ENCODE measurements at places on chromosomes 11 and 22.

GRCh38 chr11:101188173-101188572 is 58.6 kb upstream of the PGR start:
- no peak for DNase-seq

- DNase-seq, result no peak
Measured at GRCh38 chr11:3136546-3137455, 28.3 kb downstream of the OSBPL5 start.

DNA sequence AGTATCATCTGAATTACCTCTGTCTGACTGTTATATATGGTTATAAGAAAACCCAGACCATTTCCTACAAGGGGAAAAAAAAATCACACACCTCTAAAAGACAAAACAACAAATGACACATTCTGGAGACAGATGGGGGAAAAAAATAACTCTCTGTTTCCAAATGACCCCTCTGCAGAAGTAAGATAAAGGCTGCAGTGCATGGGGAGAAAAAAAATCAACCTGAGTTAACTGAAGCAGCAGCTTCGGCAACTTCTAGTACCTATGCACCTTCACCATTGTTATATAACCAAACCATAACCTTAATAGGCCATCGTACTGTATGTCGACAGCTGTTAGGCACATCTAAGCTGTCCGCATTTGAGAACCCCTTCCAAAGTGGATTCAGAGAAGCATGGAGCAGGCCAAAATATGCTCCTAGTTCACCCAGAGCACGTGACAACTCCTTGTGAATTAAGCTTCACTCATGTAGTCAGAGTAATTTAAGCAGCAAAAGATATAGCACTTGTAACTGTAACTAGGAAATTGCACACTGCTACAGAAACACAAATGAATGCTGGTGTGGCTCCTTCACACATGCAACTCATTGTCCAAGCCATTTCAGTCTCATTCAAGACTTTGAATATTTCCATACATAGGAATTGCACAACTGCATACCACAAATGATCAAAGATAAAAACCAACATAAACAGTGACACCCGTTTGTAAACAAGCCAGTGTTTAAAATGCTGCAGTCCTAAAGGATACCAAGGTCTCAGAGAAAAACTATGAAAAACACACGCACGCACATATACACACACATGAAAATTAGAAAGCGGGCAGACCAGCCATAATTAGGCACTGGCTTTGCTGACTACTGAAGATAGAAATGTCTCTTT is 2.7 kb downstream of the SIK3 start:
- DNase-seq, result no peak

DNA sequence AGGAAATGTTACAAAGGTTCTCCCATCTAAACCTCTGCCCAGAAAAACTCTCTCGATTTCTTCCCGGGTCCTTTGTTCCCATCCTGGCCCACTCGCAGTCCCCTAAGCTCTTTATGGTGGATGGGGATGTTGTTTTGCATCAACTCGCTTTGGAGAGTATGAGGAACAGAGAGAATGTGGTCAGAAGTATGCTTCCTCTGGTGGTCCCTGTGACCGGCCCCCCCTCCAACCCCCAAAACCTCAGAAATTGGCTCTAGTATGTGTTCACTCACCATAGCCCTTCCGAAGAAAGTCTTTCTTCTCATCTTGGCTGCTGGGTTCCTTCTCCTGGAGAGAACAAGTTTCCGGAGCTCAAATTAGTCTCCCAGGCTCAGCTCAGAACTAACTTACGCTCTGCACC is 54.4 kb downstream of the GRAMD1B start:
- DNase-seq, result no peak

DNA sequence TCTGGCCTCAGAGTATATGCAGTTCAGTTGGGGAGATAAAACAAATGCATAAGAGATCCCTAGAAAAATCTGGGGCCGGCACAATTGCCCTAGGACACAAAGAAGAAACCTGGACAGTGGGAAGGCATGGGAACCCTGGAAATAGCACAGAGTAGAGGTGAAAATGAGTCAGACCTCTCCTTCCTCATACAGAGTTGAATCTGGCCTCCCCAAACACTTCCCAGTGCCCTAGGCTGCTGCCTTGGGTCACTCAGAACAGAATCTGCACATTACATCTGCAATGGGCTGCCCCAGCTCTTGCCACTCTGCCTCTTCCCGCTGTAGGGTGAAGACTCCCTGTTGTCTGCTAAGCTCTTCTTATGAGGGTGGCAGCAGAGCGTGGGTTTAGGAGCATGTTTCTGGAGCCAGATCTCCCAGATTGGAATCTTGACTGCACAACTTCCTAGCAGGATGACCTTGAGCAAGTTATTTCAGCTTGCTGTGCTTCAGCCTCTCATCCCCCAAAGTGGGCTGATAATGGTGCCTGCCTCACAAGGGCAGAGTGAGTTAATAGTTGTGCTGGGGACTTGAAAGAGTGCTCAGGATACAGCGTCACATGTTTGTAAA is 47.1 kb upstream of the NECTIN1 start:
- DNase-seq, result no peak

GRCh38 chr11:96696731-96697130 is 306.9 kb downstream of the JRKL start:
- no peak for DNase-seq

GRCh38 chr11:83508804-83509203 is 222.6 kb upstream of the CCDC90B start:
- DNase-seq, result peak; percentile 38

GRCh38 chr22:24423519-24424000 is 3.8 kb upstream of the ADORA2A start:
- DNase-seq, result no peak

- DNase-seq, result no peak
Measured at GRCh38 chr11:124745270-124745834, 5.6 kb downstream of the NRGN start.

DNA sequence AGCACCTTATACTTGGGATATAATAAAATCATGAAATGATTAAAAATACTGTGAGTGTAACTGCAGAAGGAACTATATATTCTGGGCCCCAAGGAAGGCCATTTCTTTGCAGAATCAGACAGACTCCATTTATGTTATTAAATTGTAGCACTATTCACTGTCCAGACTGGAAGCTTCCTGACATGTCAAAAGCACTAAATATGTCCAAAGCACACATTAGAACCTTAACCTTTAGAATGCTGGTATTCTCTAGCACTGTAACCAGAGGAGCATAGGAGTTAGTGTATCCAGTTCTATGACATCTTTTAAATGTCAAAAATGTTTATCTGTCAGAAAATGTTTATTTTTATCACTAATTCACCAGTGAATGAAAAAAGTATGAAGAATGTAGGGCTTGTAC is 246.9 kb downstream of the CADM1 start:
- DNase-seq, result no peak

DNA sequence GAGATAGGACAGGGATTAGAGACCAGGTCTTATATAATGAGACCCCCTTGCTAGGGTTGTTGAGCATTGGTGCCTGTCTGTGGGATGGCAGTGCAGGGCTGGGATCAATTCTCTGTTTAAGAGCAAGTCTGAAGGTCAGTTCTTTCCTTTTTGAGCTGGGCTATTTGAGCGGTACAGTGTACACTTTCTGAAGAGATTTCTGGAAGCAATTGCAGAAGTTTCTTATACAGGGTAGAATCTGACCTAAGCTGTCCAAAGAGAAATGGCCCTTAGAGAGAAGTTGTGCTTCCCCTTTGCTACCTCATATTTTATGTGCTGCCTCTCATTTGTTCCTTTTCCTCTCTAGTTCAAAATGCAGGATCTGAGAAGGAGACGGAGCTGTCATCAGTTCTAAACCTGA is 35.8 kb downstream of the CSTPP1 start:
- DNase-seq, result peak; percentile 39

GRCh38 chr11:134124660-134125451 is 56.0 kb downstream of the JAM3 start:
- DNase-seq, result peak; percentile 83

GRCh38 chr11:101083335-101083734 is 46.3 kb downstream of the PGR start:
- no peak for DNase-seq

GRCh38 chr22:42344361-42344905 is 74.0 kb upstream of the TCF20 start:
- DNase-seq, result peak; percentile 92

DNA sequence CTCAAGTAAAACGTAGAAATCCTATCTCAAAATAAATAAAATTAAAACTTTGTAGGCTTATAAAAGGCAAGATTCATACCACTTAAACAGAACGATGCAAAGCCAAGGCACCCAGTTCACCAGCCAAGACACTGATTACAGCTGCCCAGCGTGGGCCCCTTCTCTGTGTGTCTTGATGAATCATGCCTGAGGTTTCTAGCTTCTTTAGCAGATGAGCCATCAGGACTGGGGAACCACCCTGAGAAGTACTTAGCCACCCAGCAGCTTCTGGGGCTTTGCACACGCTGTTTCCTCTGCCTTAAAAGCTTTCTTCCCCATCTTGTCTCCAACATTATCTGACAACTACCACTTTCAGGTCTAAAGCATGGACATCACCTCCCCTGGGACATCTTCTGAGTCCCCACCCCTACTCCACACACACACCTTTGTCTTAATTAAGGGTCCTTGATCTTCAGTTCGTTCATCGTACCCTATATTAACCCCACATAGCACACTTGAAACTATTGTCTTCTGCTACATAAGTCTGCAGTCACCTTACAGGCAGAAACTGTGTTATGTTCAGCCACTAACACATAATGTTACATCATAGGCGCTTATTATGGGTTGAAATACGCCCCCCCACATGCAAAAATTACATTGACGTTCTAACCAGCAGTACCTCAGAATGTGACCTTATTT is 8.7 kb upstream of the LAYN start:
- DNase-seq, result no peak

DNA sequence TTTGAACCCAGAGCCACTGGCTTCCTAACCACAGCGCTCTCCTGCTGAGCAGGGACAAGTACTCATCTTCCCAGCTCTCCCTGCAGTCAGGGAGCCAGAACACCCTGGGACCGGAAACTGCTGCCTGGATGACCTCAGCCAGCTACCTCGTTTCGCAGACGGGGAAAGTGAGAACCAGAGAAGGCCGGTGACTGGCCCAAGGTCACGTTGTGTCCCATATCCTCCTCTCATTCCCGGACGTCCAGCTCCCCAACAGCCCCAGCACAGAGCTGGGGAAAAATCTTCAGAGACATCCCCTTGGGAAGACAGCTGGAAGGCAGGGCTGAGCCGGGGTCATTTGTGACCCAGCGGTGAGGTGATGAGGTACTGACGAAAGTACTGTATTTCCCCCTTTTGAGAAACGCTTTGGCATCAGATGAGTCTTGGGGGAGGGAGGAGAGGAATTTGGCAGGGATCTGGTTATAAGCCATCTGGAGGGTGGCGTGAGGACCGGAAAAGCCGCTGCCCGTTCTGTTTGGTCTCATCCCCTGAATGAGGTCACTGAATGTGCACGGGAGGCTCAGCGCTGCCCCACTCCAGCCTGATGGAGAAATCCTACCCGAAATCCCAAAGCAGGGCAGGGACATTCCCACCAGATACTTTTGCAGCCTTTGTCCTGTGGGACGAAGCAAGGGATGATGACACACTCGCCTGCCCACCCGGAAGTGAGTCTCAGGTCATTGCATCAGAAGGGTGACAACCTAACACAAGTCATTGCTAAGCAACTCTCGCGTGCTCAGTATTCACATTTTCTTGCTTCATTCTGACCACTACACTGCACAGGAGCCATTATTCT is 41.1 kb downstream of the LIF start:
- DNase-seq, result no peak

DNA sequence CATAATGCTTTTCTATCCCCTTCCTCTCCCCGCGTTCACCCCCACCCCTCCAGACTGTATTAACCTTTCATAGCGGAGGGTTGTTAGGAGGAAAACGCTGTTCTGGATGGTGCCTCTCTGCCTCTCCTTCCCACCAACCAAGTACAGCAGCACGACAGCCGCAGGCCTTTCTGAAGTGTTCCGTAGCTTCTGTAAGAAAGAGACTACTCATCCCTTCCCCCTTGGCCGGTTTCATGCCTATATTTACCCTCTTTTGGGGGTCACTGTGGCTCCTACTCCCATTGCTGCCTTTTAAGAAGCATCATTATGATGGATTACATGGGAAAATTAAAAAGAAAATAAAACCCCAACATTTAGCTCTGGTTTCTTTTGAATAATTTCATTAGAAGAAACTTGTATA is 46.5 kb downstream of the ZBTB16 start:
- DNase-seq, result no peak

DNA sequence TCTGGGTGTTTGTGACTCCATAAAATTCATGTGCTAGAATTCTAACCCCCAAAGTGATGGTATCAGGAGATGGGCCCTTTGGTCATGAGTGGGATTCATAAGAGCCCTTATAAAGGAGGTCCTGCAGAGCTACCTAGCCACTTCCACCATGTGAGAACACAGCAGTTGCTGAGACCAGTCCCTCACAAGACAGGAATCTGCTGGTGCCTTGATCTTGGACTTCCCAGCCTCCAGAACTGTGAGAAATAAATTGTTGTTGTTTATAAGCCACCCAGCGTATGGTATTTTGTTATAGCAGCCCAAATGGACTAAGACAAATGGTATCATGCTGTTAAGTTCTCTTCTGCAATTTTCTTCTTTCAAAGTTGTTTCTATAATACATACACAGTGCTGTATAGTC is 1.5 kb upstream of the PLAAT5 start:
- no peak for DNase-seq

DNA sequence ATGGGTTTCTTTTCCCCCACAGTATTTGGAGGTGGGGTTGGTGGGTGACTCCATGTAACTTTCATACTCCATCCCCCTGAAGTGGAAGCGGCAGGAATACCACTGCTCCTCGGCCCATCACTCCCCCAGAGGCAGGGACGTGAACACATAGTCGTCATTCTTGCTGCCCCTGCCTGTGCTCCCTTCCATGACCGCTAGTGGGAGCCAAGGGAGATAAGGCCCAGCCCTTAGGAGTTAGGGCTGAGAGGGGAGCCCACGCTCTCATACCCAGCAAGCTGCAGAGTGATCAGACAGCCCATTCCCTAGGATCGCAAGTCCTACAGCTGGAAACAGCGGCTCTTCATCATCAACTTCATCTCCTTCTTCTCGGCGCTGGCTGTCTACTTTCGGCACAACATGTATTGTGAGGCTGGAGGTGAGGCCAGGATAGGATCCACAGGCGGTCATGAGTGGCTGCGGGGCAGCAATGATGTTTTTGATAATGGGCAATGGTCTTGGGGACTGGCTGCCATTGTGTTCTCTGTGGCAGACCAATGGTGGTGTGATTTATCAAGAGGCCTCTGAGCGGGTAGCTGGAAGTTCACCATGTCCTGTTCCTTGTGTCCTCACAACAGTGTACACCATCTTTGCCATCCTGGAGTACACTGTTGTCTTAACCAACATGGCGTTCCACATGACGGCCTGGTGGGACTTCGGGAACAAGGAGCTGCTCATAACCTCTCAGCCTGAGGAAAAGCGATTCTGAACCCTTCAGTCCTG is 15.9 kb downstream of the RHOG start:
- peak; percentile 78 for DNase-seq

DNA sequence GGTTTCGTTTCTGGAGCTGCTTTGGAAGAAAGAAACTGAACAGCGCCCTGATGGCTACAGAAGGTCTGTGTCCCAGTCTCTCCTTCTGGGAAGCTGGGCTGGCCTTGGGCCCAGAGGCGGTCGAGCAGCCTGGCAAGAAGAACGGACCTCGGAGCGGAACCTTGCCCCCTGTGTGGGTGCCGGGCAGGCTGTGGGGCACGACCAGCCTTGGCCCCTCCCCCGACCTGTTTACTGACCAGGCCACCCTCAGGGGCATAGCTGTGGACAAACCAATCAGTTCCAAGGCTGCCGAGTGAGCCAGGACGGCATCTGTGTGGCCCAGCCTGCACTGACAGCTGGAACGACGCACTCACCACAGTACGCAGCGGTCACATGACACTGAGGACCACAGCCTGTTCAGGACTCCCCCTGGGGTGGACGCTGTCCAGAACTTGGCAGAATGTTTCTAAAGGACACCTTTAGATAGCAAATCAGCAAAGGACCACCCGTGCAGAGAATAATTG is 7.2 kb downstream of the PIM3 start:
- DNase-seq, result peak; percentile 78

Measured in Ammon's horn (tissue), 1 donor.